Chondrocyte (in vitro differentiated cells): ENCODE measurements at places on chromosomes 16 and 17. TPM values are rescaled to one million over a fixed set of nuclear protein-coding genes. Genes with fewer than 3 reads are reported as not detected.

ABCA3 gene
- total RNA-seq, result 16.3 to 27.3 TPM (median 26.0 TPM) in 3 replicates

OVCA2 gene
- total RNA-seq, result 26.6 to 30.2 TPM (median 30.1 TPM) in 3 replicates

MKS1 gene
- 11.5 to 16.9 TPM (median 16.2 TPM) in 3 replicates for total RNA-seq

MT4 gene
- total RNA-seq, result not detected in 3 replicates

SLC47A1 gene
- 1.7 to 4.9 TPM (median 2.0 TPM) in 3 replicates for total RNA-seq

B9D1 gene
- total RNA-seq, result 9.4 to 22.0 TPM (median 9.9 TPM) in 3 replicates

SHCBP1 gene
- 6.4 to 10.3 TPM (median 6.9 TPM) in 3 replicates for total RNA-seq

DLX3 gene
- total RNA-seq, result 0.10 TPM in 1 of 3 replicates, not detected in the others

TPSAB1 gene
- not detected in 3 replicates for total RNA-seq

STARD3 gene
- 39.8 to 49.6 TPM (median 42.3 TPM) in 3 replicates for total RNA-seq

GRCh38 chr17:73342050-73342522 is 30.3 kb upstream of the CDC42EP4 start:
- H3K4me1 ChIP-seq, result peaks cover 41% of the 10 kb centered on the region
- DNase-seq, result peak; percentile 69
- peaks cover 4% of the 10 kb centered on the region for H3K36me3 ChIP-seq
- no peaks in the 10 kb centered on the region for H3K27me3 ChIP-seq

DNA sequence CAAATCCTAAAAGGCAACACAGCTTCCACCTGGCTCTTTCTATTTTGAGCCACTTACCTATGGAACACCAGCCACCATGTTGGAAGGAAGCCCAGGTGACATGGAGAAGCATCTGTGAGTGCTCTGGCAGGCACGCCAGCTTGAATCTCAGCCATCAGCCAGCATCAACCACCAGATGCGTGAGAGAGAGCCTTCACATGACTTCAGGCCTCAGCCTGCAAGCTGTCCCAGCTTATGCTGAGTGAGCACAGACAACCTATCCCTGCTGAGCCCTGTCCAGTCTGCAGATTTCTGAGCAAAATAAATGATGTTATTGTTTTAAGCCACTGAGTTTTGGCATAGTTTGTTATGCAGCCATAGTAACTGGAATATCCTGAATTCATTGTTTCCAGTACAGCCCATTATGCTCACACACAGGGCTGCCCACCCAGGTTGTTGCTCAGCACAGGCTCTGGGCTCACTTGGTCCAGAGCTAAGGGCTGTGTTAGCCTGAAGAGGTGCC is 35.1 kb downstream of the TMEM238L start:
- H3K27me3 ChIP-seq, result no peaks in the 10 kb centered on the region
- H3K36me3 ChIP-seq, result peaks cover 4% of the 10 kb centered on the region
- no peak overlapping the region for H3K4me3 ChIP-seq
- H3K27ac ChIP-seq, result no peak overlapping the region
- H3K4me1 ChIP-seq, result no peaks in the 10 kb centered on the region
- no peak for DNase-seq

DNA sequence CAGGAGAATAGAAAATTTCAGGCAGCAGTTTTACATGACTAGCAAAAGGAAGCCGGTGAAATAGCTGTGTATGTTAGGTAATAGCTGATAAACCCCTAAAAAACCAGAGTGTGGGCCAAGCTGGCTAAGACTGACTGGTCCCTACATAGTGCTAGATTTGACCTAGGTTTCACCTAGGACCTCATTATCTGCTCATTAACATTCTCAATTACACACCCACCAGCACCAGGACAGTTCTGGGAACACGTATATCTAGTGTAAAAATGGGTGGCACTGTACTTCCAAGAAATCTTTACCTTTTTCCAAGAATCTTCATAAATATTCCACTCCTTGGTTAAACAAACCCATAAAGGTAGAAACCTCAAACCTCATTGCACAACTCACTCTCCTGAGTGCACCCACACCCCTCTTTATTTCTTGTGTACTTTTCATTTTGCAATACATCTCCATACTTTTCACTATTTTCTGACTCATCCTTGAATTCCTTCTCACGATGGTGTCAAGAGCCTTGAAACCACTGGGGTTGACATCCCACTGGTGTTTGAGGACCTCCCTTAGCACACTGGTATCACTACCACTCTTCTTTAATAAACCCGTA is 262.7 kb upstream of the KCNJ16 start:
- H3K36me3 ChIP-seq, result no peaks in the 10 kb centered on the region
- no peak overlapping the region for H3K27ac ChIP-seq
- H3K4me1 ChIP-seq, result no peaks in the 10 kb centered on the region
- no peak for DNase-seq

- peaks cover 48% of the 10 kb centered on the region for H3K4me1 ChIP-seq
- peak overlapping the region; percentile 100 for H3K27ac ChIP-seq
Measured at GRCh38 chr17:2405247-2405926, 4.5 kb upstream of the MNT start.

DNA sequence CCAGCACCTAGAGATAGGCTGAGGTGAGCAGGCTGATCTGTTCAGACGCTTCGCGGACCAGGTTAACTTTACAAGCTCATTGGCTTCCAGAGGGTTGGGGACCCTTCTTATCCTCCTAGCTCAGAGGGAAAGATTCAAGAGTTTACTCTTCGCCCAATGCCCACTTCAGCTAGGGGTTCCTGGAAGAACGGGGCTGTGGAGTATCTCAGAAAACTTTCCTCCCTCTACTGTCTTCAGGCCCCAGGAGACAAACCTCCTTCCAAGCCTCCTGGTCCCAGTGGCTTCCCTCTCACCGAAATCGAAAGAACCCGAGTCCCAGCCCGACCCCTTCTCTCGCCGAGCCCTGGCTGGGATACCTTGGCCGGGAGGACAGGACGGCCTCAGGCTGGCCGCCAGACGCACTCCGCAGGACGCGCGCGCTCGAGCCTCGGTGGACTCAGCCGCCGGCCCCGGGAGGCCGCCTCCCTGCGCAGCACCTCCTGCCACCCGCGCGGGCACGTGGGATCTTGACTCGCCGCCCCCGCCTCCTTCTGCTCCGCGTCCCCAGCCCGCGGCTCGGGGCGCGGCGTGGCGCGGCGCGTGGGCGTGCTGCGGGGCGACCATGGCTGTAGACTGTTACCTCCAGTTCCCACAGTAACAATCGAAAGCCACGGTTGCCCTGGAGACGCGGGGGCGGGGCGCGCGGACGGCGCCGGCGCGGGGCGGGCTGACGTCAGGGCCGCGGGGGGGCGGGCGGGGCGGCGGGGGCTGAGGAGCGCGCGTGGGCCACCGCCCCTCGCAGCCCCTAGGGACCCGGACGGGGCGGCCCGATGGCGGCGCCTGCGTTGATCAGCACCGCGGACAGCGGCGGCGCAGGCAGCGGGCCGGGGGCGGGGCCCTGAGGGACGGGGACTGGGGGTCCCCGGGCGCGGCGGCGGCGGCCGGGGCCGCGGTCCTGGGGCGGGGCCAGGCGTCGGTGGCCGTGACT is 5.3 kb upstream of the HIC1 start:
- DNase-seq, result no peak
- H3K4me3 ChIP-seq, result peak overlapping the region; percentile 73
- peak overlapping the region; percentile 88 for H3K27ac ChIP-seq
- H3K4me1 ChIP-seq, result peaks cover 23% of the 10 kb centered on the region
- no peaks in the 10 kb centered on the region for H3K27me3 ChIP-seq

- H3K4me1 ChIP-seq, result peaks cover 41% of the 10 kb centered on the region
- peak overlapping the region; percentile 92 for H3K27ac ChIP-seq
- DNase-seq, result no peak
- H3K4me3 ChIP-seq, result peak overlapping the region; percentile 91
- peaks cover 1% of the 10 kb centered on the region for H3K36me3 ChIP-seq
Measured at GRCh38 chr16:67842509-67843342, 606 bp downstream of the THAP11 start.

DNA sequence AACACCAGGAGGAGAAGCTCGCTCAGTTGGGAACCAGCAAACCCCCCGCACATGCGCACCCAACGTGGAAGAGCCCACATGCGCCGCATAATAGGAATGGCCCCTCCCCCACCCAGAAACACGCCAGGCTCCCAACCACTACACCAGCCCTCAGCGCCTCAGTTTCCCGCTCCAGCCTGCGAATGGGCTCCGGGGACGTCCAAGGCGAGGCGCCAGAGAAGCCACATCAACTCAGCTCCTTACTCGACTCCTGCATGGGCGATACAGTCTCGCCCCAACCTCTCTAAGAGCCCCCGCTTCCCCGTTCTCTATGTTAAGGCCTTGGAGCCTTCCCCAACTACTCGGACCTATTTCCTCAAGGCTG is 504 bp downstream of the SRSF1 start:
- DNase-seq, result peak; percentile 93
- H3K27me3 ChIP-seq, result no peaks in the 10 kb centered on the region
- peak overlapping the region; percentile 99 for H3K27ac ChIP-seq
- H3K4me3 ChIP-seq, result peak overlapping the region; percentile 99
- H3K4me1 ChIP-seq, result peaks cover 49% of the 10 kb centered on the region

DNA sequence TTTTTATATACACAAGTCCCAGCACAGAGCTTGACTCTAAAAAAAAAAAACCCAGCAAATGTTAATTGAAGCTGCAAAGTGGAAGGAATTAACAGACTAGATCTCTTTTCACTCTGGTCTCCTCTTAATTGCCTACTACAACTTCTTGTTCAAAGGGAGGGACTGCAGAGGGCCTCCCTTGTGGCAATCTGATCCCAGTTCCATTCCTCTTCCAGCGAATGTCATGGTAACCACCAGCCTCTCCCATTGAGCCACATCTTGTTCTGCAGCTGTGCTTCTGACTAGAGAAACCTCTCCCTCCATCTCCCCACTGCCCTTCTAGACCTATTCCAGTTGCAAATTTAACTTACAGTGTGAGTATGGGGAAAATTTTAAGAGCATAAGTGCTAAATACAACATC is 5.9 kb downstream of the SUPT6H start:
- H3K4me3 ChIP-seq, result no peak overlapping the region
- DNase-seq, result no peak
- H3K4me1 ChIP-seq, result peaks cover 26% of the 10 kb centered on the region

- DNase-seq, result no peak
- H3K27ac ChIP-seq, result no peak overlapping the region
- no peaks in the 10 kb centered on the region for H3K36me3 ChIP-seq
- no peak overlapping the region for H3K4me3 ChIP-seq
Measured at GRCh38 chr17:80675438-80676095, 130.9 kb downstream of the RPTOR start.

GRCh38 chr17:40069751-40070708 is 7.3 kb downstream of the THRA start:
- no peak for DNase-seq
- H3K4me3 ChIP-seq, result peak overlapping the region; percentile 72
- peaks cover 93% of the 10 kb centered on the region for H3K4me1 ChIP-seq

DNA sequence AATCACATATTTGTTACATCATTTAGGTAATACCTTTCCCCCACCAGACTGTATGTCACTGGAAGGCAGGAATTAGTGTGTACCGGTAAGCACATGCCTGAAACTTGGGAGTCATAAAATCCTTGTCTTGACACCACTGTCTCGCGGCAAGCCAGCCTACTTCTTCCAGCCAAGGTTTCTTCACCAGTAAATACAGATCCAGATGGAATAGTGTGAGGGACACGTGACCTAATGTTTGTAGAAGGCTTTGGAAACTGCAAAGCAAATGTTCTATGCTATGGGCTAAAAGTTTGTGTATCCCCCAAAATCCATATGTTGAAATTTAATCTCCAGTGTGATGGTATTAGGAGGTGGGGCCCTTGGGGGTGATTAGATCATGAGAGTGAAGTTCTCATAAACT is 126.1 kb downstream of the HS3ST4 start:
- H3K4me1 ChIP-seq, result no peaks in the 10 kb centered on the region
- H3K36me3 ChIP-seq, result no peaks in the 10 kb centered on the region
- H3K27me3 ChIP-seq, result no peaks in the 10 kb centered on the region
- DNase-seq, result no peak
- no peak overlapping the region for H3K4me3 ChIP-seq
- no peak overlapping the region for H3K27ac ChIP-seq

DNA sequence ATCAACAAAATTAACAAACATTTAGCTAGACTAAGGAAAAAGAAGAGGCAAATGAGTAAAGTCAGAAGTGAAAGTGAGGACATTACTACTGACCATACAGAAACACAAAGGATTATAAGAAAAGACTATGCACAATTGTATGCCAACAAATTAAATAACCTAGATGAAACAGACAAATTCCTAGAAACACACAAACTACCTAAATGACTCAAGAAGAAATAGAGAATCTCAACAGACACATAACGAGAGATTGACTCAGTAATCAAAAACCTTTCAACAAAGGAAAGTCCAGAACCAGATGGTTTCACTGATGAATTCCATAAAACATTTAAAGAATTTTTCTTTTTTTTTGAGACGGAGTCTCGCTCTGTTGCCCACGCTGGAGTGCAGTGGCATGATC is 35.7 kb upstream of the MYLK3 start:
- H3K4me1 ChIP-seq, result peaks cover 3% of the 10 kb centered on the region
- H3K27me3 ChIP-seq, result no peaks in the 10 kb centered on the region
- H3K27ac ChIP-seq, result no peak overlapping the region
- H3K36me3 ChIP-seq, result peaks cover 5% of the 10 kb centered on the region
- no peak overlapping the region for H3K4me3 ChIP-seq

- peaks cover 42% of the 10 kb centered on the region for H3K36me3 ChIP-seq
- H3K27me3 ChIP-seq, result no peaks in the 10 kb centered on the region
- no peak overlapping the region for H3K4me3 ChIP-seq
- DNase-seq, result no peak
- no peak overlapping the region for H3K27ac ChIP-seq
Measured at GRCh38 chr16:68345351-68345810, 34.6 kb downstream of the PRMT7 start.

DNA sequence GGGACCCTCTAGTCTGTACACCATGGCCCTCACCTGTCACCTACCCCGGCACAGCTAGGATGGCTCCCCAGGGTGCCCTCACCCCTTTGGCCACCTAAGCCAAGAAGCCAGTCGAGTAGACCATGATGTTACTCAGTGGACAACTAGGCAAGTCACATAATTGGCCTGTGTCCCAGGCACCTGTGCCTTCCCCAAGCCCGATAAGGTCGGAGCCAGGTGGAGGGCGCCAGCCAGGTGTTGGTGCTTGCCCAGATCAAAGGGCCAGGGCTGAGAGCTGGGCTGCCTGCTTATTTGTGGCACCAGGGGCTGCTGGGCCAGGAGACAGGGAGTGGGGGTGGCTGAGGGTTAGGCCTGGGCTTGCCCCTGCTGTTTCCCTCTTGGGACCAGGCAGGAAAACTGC is 16.8 kb downstream of the SPNS2 start:
- no peak overlapping the region for H3K4me3 ChIP-seq
- H3K4me1 ChIP-seq, result no peaks in the 10 kb centered on the region
- H3K36me3 ChIP-seq, result no peaks in the 10 kb centered on the region
- H3K27me3 ChIP-seq, result peaks cover 6% of the 10 kb centered on the region

DNA sequence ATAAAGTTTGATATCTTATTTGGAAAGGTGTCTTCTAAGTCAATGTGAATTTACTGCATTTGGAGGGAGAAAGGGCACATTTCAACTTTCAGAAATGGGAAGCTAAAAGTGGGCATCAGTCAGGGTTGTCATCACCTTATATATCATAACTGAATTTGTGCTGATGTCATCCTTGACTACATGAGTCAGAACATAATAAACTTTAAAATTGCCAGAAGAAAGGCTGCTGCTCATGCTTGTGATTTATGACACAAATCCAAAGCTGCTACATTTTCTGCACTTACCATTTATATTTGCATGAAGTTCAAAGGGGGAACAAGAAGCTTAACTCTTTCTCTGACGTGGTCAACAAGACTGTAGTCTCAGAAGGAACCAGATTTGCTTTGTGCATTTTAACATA is 196.6 kb downstream of the UTP18 start:
- H3K36me3 ChIP-seq, result no peaks in the 10 kb centered on the region
- no peak overlapping the region for H3K4me3 ChIP-seq
- no peak for DNase-seq
- H3K27me3 ChIP-seq, result no peaks in the 10 kb centered on the region
- no peak overlapping the region for H3K27ac ChIP-seq

GRCh38 chr16:23858542-23858941 is 22.8 kb downstream of the PRKCB start:
- H3K27ac ChIP-seq, result no peak overlapping the region
- no peak for DNase-seq
- H3K4me1 ChIP-seq, result no peaks in the 10 kb centered on the region
- no peak overlapping the region for H3K4me3 ChIP-seq
